Suppressor macrophage (primary cell): ENCODE measurements at places on chromosomes 6 and 20.

- no peak for DNase-seq
These were observed 89.3 kb downstream of the ASXL1 start for GRCh38 chr20:32447136-32448027.

DNA sequence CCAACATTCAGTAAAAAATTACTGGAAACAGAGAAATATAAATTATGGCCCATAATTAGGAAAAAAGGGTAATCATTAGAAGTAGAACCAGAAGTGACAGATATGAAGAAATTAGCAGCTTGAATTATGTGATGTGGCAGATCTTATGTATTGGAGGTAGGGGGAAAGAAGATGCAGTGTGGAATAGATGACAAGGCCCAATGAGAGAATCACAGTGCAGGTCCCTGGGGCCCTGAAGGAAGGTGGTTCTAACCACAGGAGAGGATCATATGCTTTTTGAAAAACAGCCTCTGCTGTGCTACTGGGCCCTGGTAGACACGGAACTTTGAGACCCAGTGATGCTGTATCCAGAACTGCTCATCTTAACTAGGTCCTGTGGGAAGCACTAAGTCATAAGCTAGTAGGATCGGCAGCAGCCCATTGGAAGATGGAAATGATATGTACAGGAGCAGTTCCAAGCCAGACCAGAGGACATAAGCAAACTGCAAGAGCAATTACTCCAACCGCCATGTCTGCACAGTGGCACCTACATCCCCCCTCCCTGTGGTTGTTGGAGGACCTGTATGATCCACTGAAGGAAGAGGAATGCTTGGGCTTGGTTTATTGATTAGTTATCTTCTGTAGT lies 14.2 kb downstream of the HEBP2 start:
- no peak for DNase-seq

DNA sequence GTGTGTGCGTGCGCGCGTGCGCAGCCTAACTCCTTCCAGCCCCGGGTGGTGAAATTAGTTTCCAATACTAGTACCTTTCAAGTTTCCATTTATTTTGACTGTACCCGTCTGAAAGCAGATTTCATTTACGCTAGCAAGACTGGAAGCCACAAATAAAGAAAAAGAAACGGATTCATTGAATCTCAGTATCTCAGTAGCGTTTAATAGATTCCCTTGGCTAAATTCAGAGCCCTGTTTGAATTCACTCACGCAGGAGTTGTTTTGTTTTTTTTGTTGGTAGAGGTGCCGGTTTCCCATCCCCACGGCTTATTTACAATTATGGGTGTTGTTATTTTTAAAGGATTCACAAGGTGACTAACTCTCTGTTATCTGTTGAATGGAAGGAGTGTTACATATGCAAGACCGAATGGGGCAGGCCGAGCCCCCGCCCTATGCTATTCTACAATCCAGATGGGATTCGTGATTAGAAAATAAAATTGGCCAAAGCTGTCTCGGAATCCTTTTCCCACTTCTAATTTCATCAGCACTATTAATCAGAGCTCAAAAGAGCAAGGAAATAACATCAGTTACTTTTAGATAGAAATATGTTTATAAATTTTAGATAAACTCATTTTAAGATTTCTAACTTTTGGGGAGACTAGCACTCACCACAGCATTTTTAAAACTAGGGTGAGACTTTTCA lies 2.3 kb upstream of the INSM1 start:
- DNase-seq = no peak

DNA sequence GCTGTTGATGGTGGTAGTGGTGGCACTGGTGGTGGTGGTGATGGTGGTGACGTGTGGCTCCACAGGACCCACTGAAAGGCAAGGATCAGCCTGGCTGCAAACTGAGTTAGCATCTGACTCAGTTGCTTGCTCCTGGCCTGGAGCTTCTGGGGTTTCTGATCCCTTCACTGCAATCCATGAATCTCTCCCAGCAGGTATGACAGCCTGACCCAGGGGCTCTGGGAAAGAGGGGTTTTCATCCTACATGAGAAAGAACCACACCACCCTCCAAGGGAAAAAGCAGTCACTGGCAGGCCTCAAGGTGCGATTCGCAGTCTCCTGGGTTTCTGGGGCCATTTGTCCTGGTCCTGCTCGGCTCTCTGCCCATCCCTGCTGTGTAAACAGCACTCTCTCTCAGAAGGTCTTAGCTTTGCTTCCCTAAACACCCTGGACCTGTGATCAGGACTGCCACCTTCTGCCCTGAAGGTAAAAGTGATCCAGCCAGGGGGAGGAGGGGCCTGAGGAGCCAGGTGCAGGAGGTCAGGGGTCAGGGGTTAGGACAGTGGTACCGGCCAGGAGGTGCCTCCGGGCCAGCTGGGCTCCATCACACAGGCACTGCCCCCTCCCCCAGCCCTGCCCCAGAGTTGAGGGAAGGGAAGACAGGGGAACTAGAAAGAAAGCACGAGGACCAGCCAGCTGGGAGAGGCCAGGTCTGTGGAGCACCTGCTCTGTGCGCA lies 152.0 kb downstream of the BMP7 start:
- DNase-seq = no peak

GRCh38 chr6:149897015-149897697 lies 757 bp downstream of the RAET1E start:
- DNase-seq = no peak

GRCh38 chr20:4062721-4063606 lies 47.6 kb upstream of the RNF24 start:
- no peak for DNase-seq

GRCh38 chr6:159935633-159936032 lies 33.2 kb upstream of the IGF2R start:
- peak; percentile 17 for DNase-seq

DNA sequence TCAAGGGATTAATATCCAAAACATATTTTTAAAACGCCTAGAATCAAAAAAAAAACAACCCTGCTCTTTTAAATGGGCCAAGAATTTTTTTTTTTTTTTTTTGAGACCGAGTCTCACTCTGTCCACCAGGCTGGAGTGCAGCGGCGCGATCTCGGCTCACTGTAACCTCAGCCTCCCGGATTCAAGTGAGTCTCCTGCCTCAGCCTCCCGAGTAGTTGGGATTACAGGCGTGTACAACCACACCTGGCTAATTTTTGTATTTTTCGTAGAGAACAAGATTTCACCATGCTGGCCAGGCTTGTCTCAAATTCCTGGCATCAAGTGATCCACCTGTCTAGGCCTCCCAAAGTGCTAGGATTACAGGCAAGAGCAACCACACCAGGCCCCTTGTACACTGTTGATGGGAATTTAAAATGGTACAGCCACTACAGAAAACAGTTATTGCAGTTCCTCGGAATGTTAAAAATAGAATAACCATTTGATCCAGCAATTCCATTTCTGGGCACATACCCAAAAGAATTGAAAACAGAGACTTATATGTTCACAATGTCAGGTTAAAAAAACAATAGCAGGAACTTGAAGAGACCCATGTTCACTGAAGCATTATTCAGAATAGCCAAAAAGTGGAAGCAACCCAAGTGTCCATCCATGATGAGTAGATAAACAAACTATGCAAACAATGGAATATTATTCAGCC lies 3.1 kb upstream of the MYL9 start:
- DNase-seq = no peak

DNA sequence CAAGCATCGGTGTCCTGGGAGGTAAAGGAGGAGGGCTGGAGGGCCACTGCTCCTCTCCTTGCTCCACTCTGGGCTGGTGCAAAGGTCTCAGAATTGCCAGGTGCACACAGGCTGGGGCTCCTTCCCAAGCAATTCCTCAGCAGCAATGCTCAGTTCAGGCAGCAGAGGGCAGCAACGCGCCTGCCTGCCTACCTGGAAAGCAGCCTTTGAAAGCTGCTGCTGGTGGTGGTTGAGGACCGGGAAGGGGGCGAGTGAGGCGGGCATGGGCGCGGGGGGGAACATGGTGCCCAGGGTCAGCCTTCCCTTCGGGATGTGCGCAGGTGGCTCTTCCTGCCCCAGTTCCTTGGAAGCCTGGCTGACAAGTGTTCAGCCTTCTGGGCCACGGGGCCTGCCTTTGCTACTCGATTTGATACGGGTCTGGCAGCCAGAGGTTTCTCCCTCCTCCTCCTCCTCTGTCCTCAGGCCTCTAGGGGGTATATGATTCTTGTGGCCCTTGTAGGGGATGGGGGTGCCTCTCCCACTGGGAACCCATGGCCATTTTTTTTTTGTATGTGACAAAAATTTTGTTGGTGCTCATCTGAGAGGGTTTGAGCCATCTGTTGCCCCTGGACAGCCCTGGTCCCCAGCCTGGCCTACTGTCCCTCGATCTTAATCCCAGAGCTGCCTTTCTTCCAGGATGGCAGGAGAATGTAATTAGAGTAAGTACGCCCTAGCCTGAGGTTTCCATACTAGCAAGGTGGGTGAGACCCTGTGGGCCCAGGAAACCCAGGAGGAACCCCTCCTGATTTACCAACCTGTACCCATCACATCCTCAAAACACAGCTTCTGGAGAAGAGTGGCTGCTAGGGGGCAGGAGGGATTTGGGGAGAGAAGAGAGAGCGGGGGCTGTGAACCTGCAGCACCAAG lies 20.1 kb downstream of the MRPS18A start:
- DNase-seq = peak; percentile 78

GRCh38 chr6:44481056-44481455 lies 93.5 kb downstream of the CDC5L start:
- no peak for DNase-seq

GRCh38 chr6:1076531-1077459 lies 235.1 kb upstream of the FOXQ1 start:
- no peak for DNase-seq
